Dermis microvascular lymphatic vessel endothelial cell (primary cell): ENCODE measurements at places on chromosomes 6 and 20. TPM values are rescaled to one million over a fixed set of nuclear protein-coding genes. Genes with fewer than 3 reads are reported as not detected.

DNA sequence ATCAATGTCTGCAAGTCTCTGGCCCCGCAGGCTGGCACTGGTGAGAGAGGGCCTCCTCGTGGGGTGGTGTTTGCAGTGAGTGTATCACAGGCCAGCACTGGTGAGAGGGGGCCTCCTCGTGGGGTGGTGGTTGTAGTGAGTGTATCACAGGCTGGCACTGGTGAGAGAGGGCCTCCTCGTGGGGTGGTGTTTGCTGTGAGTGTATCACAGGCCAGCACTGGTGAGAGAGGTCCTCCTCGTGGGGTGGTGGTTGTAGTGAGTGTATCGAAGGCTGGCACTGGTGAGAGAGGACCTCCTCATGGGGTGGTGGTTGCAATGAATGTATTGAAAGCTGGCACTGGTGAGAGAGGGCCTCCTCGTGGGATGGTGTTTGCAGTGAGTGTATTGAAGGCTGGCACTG lies 53.3 kb upstream of the SLC22A1 start:
- DNase-seq = no peak

- DNase-seq = no peak
These were observed 161.8 kb downstream of the BTBD3 start for GRCh38 chr20:12079490-12079889.

GRCh38 chr6:34161857-34162515 lies 16.1 kb upstream of the GRM4 start:
- no peak for DNase-seq

DNA sequence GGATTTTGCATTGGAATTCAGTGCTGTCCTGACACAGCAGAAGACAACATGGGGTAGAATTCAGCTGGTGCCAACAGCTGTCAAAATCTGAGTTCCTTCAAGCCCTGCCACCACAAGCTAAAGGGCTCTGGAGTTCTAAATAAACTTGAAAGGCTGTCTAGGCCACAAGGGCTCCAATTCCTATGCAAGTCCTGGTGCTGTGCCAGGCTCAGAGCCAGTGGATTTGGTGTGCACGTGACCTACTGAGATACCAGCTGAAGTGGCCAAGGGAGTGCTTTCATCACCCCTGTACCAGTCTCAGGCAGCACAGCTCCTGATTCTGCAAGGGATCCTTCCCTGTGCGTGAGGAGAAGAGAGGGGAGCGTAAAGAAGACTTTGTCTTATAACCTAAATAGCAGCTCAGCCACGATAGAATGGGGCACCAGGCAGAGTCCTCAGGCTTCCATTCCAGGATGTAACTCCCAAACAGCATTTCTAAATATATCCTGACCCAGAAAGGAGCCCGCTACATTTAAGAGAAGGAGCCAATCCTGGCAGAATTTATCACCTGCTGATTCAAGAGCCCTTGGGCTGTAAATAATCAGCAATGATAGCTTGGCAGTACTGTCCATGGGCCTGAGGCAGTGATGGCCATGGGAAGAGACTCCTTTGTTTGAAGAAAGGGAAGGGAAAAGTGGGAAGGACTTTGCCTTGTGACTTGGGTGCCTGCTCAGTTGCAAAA lies 881.2 kb upstream of the EPHA7 start:
- no peak for DNase-seq

GRCh38 chr6:164151161-164152120 lies 736.9 kb downstream of the QKI start:
- no peak for DNase-seq

- DNase-seq = peak; percentile 11
These were observed 5.7 kb upstream of the RAB5IF start for GRCh38 chr20:36599912-36600345.

DNA sequence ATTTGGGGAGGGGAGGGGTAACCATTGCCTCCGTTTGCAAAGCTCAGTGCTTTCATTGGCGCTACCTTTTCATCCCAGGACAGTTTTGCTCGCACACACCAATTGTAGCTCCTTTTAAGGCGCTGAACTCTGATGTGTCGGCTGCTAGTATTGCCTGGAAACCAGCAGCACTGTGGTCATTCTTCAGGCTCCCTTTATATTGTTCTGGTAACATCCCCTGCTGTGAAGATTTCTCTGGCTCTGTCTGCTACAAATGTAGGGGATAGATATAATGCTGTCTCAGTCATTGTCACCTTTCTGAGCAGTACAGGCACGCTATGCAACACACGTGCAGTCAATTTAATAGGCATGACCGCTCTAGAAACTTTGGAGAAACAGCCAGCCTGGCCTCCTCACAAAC lies 172.9 kb upstream of the SASH1 start:
- no peak for DNase-seq

- no peak for DNase-seq
These were observed 6.6 kb downstream of the LRP11 start for GRCh38 chr6:149857541-149857940.

- DNase-seq = no peak
These were observed 45.9 kb upstream of the TAB2 start for GRCh38 chr6:149271348-149272340.

- no peak for DNase-seq
These were observed 179.5 kb downstream of the ADAT2 start for GRCh38 chr6:143271024-143271423.

- no peak for DNase-seq
These were observed 10.8 kb downstream of the CPNE1 start for GRCh38 chr20:35653893-35654292.

Gene MYLK4
- 0.39 and 0.51 TPM in 2 replicates for total RNA-seq

Gene RSPO3
- total RNA-seq = not detected in 2 replicates

Gene OVOL2
- total RNA-seq = not detected in 2 replicates
